ENCODE measurements at places on chromosomes 6 and 20.

GRCh38 chr6:168345896-168346754, 26.5 kb upstream of the DACT2 start:
- no peak for DNase-seq

- DNase-seq, result no peak
Measured at GRCh38 chr20:20498076-20498861, 130.4 kb downstream of the INSM1 start.

DNA sequence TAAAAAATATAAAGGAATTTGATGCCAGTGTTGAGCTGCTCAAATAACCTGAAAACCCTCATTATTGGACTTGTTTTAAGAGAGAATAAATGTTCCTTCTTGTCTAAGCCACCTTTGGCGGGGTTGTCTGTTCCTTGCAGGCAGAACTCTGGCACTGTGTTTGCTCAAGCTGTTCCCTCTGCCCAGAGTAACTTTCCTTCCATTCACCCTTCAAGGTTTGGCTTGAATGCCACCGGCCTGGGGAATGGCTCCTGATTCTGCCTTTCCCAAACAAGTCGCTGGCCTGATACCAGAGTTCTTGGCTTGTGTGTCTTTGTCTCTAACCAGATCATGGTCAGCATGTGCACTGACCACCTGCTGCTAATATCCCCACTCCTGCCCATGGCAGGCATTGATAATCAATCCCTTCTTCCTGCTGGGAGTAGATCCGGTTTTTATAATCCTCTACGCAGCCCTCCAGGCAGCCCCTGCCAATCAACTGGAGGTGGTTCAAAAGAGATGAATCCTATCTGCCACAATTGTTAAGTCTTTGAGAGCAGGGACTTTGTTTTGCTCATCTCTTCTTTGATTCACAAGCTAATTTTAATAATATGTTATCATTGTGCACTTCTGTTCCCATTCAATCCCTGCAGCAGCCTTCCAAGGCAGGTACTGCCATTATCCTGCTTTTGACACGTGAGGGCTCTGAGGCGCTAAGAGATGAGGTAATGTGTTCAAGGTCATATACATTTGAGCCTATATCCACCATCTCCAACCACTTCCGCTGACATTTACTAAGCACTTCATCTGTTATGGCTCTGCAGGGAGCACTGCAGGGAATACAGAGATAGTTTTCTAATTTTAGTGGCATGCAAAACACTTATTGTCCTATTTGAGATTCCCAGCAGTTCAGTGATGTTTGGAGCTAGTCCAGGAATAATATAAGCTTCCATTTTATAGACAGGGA, 3.1 kb upstream of the CCM2L start:
- no peak for DNase-seq

DNA sequence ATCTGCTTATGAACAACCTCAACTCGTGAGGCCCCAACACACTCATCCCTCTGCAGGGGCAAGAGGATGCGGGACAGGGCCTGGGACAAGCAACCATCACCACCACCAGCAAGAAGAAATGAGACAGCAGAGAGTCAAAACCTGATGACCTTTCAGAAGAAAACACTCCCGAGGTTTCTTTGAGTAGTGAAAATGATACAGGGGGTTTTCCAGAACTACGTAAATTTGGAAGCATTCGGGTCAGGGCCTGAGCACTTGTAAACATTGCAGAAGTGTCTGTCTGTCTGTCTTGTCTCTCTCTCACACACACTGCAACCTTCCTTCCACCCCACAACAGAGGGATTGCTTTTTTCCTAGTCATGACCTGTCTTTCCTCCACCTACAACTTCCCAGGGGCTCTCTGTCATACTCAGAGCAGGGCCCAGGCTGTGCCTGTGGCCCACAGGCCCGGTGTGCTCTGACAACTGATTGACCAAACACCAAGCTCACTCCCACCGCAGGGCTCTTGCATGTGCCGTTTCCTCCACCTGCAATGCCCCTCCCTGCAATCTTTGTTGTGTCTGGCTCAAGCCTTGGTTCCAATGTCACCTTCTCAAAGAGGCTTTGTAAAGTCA, 90.9 kb downstream of the BMP7 start:
- DNase-seq, result no peak

DNA sequence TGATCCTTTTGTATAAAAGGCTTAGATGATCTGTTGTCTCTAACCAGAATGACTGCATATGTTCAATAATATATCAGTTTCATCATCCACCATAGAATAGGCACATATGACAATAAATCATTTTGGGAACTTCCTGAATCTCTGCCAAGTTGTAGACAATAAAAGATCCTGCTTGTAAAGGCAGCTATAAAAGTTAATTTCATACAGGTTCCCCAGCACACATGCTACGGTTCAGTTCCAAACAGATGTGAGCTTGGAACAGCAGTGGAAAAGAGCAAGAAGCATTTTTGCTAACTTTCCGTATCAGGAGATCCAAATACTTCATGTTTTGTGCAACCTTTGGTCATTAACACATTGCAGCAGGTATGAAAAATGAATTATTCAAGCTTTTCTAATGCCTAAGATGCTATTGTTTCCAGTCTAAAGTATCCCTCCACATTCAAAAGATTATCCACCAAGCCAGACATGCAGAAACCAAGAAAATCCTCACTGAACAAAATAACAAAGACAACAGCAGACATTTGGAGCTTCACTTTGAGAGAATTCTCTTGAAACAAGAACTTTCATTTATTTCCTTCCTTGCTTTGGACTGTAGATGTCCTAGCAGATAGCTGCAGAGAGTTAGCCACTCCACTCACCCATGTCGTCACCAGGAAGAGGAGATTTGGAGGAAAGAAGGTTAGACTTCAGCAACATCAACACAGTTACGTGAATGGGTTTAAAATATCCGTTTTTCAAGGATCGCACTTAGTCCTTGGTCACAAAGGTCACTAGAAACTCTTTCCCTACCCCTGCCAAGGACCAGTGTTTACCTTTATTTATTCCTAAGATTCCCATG, 453.5 kb upstream of the JARID2 start:
- DNase-seq, result no peak

- DNase-seq, result no peak
Measured at GRCh38 chr6:89527634-89528033, 94.7 kb downstream of the ANKRD6 start.

DNA sequence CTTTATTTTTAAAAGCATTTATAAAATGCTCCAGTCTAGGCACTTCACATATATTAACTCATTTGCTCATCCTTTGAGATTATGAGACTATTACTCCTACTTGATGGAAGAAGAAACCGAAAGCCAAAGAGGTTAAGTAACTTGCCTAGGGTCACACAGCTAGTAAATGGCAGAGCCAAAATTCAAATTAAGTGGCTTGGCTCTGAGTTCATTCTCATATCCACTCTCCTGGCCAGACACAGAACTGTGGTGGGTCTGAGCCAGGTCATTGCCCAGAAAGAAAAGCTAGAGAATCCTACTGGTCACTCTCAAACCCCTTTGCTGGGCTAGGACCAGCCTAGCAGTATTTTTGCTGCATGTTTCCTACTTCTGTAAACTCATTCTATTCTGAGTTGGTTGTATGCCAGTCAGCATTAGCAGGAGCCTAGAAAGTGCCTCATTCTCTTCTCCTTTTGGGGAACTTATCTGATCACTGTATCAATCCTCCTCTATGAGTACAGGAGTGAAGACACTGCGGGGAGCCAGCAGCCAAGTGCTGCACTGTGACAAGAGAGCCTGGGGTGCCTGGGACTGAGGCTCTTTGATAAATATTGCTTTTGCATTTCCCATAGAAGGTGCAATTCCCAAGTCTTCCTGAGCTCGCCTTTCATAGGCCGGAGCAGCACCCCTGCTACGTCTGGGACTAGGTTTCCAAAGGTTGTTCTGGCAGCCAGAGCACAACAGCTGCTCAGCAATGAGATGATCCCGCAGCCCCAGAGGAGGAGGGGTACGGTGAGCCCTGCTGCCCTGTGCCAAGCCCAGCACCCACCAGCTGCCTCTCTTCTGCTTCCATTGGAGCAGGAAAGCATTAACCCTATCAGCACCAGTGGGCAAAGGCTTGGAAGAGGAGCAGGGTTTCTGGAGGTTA, 728.3 kb downstream of the MAFB start:
- no peak for DNase-seq

- DNase-seq, result no peak
Measured at GRCh38 chr20:52958211-52958610, 13.9 kb upstream of the TSHZ2 start.

- no peak for DNase-seq
Measured at GRCh38 chr20:5141615-5142014, 14.8 kb downstream of the CDS2 start.
